Bronchial epithelial cell (primary cell): ENCODE measurements at places on chromosomes 16 and 17. TPM values are rescaled to one million over a fixed set of nuclear protein-coding genes. Genes with fewer than 3 reads are reported as not detected.
A peak's percentile ranks its signal among the peaks of the same experiment; 100 is the strongest.

KRTAP9-4 gene
- total RNA-seq = not detected in 2 replicates

SOX9 gene
- total RNA-seq = 1.1 and 1.2 TPM in 2 replicates

FOXF1 gene
- 0.26 TPM in 1 of 2 replicates, not detected in the other for total RNA-seq

CES3 gene
- 1.6 and 6.3 TPM in 2 replicates for total RNA-seq

GSDMA gene
- 0.26 and 0.38 TPM in 2 replicates for total RNA-seq

GLP2R gene
- total RNA-seq = under 0.01 TPM in 1 of 2 replicates, not detected in the other

RNF166 gene
- 6.8 and 9.7 TPM in 2 replicates for total RNA-seq

CCL16 gene
- not detected in 2 replicates for total RNA-seq

GNGT2 gene
- not detected in 2 replicates for total RNA-seq

ZBTB4 gene
- total RNA-seq = 8.7 and 9.2 TPM in 2 replicates

AGRP gene
- not detected in 2 replicates for total RNA-seq

HNF1B gene
- not detected in 2 replicates for total RNA-seq

KRTAP3-2 gene
- not detected in 2 replicates for total RNA-seq

OTOA gene
- total RNA-seq = not detected in 2 replicates

GRCh38 chr17:80063830-80064585 is 27.6 kb downstream of the CCDC40 start:
- peak; percentile 42 for DNase-seq

DNA sequence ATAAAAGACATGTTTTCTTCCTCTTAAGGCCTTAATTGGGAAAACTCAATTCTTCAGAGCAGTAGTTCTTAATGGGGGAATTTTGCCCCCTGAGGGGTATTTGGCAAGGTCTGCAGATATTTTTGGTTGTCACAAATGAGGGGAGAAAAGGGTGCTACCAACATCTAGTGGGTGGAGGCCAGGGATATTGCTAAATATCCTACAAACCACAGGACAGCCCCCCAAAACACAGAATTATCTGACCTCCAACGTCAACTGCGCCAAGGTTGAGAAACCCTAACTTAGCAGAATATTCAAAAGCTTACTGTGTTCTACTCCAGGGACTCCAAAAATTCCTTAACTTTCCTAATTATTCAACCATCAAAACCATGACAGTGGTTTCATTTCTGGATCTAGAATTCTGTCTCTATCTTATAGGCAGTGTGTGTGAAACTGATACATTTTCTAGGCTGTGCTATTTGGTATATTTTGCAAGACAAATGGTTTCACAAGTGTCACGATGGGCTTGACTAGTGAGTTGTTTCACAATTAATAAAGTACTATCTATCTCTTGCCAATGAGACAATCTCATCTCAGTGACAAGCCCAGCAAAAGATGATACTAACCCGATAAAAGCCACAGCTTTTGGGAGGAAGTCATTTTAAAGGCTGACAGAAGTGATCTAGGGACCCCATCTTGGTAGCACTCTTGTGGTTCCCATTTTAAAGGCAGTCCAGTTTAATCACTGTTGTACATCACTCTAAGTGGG is 14.7 kb downstream of the TXNDC11 start:
- DNase-seq = no peak

- DNase-seq = no peak
These were observed 46.1 kb downstream of the IRX3 start for GRCh38 chr16:54240271-54241129.

DNA sequence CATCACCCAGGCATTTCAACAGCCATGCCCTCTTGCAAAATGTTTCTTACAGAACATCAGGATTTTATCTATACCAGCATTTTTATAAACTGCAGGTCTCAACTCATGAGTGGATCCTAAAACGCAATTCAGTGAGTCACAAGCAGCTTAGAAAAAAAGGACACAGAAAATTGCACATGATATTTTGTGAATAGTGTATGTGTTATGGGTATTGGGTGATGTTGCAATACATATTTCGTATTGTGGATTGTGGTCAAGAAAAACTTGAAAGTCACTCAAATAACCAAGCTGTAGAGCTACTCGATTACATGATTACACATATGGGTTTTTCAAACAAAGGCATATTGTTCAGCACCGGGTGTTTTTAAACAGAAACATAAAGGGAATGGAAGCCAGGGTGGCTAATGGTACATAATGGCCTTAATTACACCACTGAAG is 1.4 kb downstream of the WIPI1 start:
- peak; percentile 82 for DNase-seq

DNA sequence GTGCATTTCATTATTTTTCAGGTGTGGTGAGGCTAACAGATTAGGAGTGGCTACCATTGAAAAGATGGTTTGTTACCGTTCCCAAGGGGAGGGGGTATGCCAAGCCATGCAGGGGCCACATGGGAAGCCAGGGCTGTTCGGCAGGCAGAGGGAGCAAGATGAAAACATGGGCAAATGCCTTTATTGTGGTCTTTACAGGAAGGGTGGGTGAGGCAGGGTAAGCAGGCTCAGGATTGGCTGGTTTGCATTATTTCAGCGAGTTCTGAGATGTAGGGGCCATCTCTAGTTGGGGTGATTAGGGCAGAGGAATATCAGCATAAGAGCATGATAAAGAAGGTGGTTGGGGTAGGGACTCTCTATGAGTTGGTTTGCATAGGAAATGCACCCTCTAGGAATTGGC is 117.6 kb downstream of the CCT6B start:
- no peak for DNase-seq

DNA sequence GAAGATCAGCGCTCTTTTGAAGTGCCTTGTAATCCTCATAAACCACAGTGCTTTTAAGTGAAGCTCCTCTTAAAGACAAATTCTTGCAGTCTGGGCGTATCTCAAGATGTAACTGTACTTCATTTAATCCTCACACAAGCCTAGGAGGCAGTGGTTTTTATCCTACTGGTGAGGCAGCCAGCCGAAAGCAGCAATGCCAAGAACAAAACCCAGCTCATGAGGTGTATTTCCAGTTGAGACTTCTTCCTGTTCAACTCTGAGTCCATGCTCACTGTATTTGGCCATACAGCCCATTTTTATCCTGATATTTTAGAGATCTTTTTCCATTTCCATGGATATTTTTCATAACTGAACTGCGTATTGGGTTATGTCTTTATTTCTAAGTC is 13.7 kb downstream of the CTRB2 start:
- DNase-seq = no peak

DNA sequence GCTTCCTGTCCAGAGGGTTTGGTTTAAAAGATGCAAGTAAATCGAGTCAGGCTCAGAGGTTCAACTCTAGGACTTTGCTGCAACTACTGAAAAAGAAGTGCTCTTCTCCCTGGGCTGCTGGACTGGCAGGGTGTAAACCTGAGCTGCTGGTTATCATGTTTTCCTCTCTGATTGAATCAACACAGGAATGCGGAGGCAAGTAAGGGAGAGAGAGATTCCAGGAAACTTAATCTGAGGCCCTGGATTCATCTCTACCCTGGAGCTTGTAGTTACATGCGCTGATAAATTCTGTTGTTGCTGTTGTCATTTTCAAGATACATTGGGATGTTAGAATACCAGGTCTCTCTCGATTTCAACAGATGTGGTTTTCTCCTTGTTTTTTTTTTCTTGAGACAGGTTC is 8.2 kb upstream of the HS3ST3A1 start:
- peak; percentile 36 for DNase-seq

- no peak for DNase-seq
These were observed 18.2 kb upstream of the MEIOB start for GRCh38 chr16:1890024-1890707.

- no peak for DNase-seq
These were observed 20.5 kb downstream of the MGAT5B start for GRCh38 chr17:76888661-76889060.

DNA sequence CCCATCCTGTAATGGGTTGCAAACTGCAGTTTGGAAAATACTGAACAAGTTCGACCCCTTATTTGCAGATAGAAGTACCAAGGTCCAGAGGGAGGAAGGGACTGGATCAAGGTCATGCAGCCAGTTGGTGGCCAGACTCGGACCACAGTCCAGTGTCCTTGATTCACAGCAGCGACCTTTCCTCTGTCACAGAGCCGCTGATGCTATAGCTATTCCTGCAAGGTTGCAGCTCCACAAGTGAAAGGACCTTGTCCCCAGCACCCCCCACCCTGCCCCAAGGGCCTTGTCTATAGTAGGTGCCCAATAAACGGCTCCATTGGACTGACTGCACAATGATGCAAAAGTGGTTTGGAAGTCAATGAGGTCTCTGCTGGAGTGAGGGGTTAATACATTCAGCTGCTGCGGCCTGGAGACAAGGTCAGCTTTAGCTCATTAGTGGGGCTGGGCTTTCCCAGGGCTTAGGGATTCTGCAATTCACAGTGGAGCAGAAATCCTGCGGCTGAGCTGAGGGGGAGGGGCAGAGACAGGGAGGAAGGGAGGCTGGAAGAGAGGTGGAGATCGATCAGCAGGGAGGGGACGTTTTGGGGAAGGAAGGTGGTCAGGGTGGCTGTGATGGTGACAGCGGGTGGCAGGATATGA is 13.4 kb upstream of the CRHR1 start:
- DNase-seq = no peak

DNA sequence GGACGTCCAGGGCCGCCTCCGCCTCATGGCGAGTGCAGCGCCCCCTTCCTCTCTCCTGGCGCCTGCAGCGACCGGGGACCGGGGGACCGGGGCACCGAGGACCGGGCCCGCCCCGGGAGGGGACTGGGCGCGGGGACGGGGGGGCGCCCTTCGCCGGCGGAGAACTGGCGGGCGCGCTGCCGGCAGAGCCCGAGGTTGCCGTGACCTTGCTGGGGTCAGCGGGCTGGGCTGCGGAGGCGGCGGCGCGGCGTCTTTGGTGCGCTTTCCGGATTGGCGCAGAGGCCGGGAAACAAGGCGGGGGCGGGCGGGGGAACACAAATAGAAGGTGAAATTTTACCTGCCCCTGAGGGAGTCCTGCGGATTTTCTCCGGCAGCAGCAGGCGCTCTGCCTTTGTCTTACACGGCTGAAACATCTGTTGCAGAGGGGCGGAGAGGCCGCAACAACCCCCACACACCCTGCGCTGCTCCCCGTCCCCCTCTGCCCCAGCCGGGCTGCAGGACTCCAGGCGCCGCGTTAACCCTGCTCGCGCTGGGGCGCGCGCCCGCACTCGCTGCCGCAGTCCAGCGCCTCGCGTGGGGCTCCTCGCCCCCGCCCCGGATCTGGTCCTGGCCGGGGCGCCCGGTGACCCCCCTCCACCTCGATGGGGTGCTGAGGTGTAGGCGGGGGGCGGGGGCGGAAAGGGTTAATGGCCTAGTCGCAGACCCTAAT is 53.5 kb downstream of the SREBF1 start:
- DNase-seq = peak; percentile 23

- DNase-seq = no peak
These were observed 172.5 kb downstream of the HS3ST3A1 start for GRCh38 chr17:13429201-13429600.

DNA sequence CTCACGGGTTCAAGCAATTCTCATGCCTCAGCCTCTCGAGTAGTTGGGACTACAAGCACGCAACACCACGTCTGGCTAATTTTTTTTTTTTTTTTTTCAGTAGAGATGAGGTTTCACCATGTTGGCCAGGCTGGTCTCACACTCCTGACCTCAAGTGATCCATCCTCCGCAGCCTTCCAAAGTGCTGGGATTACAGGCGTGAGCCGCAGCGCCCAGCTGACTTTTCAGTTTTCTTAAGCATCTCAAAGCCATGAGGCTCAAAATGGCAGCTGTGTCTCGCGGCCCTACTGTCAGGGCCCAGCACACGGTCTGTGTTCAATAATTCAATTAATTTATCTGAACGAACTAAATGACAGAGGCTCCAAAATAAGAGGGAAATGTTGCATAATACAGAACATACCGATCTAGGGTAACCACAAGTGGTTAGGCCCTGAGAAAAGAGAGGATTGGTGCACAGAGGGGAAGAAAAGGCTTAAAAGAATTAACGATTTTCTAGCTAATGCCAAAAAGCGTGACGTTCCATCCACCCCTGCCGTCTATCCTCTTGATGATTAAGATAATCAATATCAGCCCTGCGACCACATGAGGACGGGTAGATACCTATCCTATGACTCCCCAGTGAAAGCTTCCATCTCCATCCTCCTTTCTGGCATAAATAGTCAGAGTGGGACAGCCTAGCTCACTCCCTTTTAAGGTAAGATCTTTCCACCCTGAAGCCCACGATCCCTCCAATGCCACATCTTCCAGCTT is 136.9 kb downstream of the SLC39A11 start:
- DNase-seq = no peak

DNA sequence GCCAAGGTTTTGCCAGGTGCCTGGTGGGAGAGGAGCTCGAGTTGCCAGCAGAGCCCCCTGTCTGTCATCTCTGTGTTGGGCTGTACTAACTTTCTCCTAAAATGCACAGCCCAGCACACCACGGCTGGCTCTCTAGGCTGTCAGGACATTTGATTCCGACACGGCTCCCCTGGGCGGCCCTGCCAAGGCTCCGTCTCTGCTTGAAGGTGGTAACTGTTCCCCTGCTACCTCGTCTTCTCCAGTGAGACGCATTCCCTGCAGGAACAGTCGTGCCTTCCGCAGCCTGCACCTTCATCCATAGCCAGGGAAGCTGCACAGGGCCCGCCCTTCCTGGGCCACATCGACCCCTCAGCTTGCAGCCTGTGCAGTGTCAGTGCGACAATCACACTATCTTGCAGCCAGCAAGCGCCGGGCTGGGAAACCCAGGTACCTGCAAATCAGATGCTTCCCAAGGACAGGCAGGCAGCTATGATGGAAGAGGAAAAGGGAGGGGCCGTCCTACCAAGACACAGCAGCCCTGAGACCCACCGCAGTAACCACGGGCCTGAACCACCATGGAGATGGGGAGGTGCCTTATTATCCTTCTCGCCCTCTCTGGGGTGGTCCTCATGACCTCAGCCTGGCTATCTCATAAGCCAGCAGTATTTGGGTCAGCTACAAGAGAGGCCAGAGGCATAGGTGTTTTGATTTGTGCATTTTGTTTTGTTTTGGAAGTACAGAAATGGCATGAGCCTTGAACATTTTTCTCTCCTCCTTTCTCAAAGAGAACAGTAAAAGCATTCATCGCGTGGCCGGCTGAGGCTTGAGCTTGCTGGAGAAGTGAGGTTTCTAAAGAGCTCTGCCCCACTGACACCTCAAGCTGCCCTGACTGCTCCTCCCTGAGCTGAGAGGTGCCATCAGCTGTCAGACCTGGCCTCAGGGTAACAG is 361.7 kb upstream of the TNRC6C start:
- no peak for DNase-seq

GRCh38 chr17:78794864-78795640 is 13.0 kb upstream of the CYTH1 start:
- no peak for DNase-seq

- peak; percentile 94 for DNase-seq
These were observed 15.3 kb downstream of the LCMT1 start for GRCh38 chr16:25126820-25127232.

DNA sequence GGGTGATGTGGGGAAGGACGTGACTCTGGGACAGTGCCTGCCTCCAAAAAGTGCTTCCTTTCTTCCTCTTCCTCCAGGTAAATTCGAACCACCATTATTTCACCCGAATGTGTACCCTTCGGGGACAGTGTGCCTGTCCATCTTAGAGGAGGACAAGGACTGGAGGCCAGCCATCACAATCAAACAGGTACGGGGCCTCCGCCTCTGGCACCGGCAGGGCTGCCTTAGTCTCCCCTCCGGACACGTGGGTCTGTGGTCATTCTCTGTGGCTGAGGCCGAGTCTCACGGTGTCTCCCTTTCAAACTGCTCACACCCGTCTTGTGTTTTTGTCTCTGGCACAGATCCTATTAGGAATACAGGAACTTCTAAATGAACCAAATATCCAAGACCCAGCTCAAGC is 10.7 kb downstream of the UBE2I start:
- no peak for DNase-seq

GRCh38 chr17:79410681-79411080 is 200.2 kb downstream of the RBFOX3 start:
- no peak for DNase-seq
